ENCODE measurements at places on chromosomes 6 and 20.

- no peak for DNase-seq
Observed at GRCh38 chr20:50345712-50346373, 155.2 kb downstream of the CEBPB start.

DNA sequence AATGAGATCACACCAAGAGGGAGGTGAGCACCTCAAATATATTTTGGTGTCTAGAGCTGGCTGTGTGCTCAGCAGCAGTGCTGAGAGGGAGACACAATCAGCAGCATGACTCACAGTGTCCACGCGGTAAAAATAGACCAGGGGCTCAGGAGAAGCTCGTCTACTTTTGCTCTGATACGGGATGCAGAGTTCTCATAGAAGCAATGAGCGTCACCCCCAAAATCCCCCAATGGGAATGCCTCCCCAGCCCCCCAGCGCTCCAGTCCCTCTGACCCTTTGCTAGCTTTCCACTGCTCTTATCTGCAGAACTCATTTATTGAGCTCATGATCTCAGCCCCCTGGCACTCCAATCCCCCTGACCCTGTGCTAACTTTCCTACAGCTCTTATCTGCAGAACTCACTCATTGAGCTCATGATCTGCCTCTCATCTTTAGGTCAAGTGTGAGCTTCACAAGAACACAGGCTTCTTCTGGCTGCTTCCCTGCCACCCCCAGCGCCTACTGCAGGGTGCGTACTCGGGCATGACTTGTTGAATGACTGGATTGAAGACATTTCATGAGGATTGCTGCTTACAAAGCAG lies 34.0 kb downstream of the SYNDIG1 start:
- no peak for DNase-seq

DNA sequence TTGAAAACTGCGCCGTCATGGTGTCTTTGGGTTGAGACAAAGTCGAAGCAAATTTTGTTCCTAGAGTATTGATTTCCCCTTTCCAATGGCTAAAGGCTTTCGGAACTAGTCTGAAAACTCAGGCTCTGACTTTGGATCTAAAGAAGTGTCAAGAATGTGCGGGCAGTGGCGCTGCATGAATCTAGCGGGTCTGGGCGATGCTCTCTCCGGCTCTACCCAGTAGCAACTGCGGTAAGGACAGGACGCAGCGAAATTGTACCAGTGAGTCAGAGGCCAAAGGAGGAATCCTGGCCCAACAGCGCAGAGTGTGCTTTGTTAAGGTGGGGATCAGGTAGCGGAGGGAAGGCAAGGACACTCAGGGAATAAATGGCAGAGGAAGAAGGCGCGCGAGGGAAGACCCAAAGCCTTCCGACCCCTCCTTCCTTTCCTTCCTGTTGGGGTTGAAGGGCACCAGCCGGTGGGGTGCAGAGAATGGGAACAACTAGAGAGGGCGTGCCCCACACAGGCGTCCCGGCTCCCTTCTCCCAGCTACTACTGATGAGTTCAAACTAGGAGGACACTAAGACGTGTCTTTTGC lies 32.1 kb downstream of the HLA-F start:
- no peak for DNase-seq

GRCh38 chr6:119259027-119259426 lies 90.5 kb downstream of the MAN1A1 start:
- peak; percentile 53 for DNase-seq

DNA sequence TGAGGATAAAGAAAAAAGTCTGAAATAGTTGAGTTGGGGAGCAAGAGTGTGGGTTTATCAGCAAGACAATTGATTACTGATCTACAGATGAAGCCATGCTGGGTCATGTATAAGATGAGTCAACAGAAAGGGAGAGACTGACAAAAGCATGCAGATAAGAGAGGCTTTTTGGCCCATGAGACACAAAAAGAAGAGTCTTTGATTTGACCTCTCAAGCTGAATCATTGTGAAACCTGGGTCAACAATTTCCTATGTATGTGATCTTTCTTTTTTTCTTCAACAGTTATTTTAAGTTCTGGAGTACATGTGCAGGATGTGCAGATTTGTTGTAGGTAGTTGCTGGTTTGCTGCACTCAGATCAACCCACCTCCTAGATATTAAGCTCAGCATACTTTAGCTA lies 15.9 kb downstream of the RIMS1 start:
- no peak for DNase-seq

- DNase-seq = no peak
Observed at GRCh38 chr6:14068133-14068532, 49.4 kb upstream of the CD83 start.

DNA sequence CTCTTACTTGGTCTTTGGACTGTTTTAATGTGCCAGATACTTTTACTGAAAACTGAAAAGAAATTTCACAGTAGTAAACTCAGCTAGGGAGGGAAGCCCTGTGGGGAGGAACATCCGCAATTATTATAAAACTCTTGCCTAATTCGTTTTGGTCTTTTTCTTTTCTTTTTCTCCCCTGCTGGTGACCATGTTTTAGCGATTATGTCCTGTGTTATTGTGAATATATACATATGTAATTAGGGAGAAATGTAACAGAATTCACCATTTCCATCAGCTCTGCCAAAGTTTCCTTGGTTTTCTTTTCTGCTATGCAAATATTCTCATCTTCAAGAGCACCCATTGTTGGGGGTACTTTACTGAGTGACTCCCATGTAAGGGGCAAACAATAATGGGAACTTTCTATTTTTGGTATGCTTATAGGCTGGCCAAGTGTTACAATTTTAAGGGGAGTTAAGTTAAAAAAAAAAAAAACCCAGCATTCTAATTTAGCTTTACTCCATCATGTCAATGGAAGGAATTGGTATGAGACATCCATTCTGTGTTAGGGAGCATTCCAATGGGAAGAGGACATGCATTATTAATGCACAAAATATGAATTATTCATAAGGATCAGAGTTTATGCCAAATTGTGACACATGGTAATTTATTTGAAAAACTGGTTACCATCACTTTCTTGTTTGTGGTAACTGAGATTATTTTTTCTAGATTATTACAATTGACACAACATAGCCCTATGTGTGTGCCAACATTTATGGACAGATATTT lies 2.0 kb downstream of the DOK5 start:
- no peak for DNase-seq

Measured in T-helper 2 cell (primary cell).